ENCODE measurements at places on chromosomes 12 and 14.

GRCh38 chr12:88723219-88723618 lies 142.9 kb upstream of the KITLG start:
- no peak for DNase-seq

GRCh38 chr12:12776261-12776660 lies 9.2 kb upstream of the APOLD1 start:
- DNase-seq = no peak

DNA sequence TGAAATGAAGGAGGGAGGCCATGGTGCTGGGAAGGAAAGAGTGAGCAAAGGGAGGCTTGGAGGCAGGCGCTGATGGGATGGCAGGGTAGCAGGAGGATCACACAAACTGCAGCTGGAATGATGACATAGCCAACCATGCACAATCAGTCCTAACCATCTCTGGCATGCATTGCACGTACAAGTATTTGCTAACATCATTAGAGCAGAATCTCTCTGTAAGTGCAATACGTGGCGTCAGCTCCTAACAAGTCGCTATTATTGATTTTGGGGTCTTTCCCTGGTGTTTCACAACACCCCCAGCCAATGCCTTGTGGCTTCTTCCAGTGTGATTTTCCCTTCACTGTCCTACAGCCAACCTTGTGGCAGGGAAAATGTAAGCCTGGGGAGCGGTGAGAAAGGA lies 18.5 kb downstream of the BDKRB1 start:
- no peak for DNase-seq

GRCh38 chr12:40232602-40233001 lies 7.8 kb downstream of the LRRK2 start:
- no peak for DNase-seq

GRCh38 chr14:79256380-79256779 lies 954.9 kb downstream of the DIO2 start:
- no peak for DNase-seq

GRCh38 chr12:67818459-67818903 lies 169.9 kb downstream of the DYRK2 start:
- no peak for DNase-seq

- DNase-seq = no peak
Measured at GRCh38 chr12:43306066-43306465, 245.9 kb downstream of the ADAMTS20 start.

Measured in suppressor macrophage treated with lipopolysaccharide for 1 hour (primary cell).